ENCODE measurements at places on chromosomes 6 and 20.

- DNase-seq, result no peak
Measured at GRCh38 chr6:31945507-31946369, at the start of gene CFB. TSS of gene CFB (plus strand) at chr6:31946095. CDS start at chr6:31946222, 127 bp downstream.

GRCh38 chr6:9646342-9647070, 768.4 kb downstream of the TFAP2A start:
- no peak for DNase-seq

- no peak for DNase-seq
Measured at GRCh38 chr6:100176311-100176950, 182.4 kb upstream of the MCHR2 start.

DNA sequence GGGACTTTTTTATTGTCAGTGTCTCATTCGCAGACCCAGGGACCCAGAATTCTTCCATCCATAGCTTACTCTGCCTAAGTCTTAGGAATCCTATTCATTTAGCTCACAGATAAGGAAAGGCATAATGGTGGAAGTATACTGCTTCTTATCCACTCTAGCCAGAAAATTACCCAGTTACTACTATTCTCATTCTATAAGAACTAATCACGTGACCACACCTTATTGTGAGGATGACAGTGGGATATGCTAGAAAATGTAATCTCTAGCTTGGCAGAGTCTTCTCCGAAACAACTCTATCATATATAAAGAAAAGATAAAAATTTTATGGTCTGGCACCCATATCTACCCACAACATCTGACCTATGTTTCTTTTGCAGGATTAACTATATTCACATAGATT, 21.2 kb downstream of the TFAP2D start:
- no peak for DNase-seq

DNA sequence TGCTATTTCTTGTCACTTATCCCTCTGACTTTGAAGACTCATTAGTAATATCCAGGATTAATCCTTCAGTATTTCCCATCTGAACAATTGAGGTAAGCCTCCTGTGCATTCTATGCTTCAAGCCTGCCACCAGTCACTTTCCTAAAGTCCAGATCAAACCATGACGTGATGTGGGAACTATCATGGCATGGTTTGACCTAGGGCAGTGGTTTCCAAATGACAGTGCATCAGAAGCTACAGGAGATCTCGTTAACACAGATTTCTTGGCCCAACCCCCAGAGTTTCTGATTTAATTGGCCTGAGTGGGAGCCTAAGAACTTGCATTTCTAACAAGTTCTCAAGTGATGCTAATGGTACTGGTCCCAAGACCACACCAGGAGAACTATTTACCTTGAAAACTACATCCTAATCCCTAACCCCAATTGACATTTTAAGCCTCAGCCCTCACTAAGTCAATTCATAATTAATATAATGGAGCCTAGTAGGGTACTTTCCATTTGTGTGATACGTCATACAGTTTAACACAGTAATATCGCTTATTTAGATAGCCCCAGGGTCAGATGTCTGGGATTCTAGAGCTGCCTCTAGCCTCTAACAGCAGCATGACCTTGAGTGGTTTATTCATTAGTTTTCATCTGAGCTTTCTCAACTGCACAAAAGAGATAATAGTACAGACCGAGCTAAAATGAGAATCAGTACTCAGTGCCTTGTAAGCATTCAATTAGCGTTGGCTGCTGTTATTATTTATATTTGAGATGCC, 907.6 kb downstream of the TFAP2A start:
- no peak for DNase-seq

DNA sequence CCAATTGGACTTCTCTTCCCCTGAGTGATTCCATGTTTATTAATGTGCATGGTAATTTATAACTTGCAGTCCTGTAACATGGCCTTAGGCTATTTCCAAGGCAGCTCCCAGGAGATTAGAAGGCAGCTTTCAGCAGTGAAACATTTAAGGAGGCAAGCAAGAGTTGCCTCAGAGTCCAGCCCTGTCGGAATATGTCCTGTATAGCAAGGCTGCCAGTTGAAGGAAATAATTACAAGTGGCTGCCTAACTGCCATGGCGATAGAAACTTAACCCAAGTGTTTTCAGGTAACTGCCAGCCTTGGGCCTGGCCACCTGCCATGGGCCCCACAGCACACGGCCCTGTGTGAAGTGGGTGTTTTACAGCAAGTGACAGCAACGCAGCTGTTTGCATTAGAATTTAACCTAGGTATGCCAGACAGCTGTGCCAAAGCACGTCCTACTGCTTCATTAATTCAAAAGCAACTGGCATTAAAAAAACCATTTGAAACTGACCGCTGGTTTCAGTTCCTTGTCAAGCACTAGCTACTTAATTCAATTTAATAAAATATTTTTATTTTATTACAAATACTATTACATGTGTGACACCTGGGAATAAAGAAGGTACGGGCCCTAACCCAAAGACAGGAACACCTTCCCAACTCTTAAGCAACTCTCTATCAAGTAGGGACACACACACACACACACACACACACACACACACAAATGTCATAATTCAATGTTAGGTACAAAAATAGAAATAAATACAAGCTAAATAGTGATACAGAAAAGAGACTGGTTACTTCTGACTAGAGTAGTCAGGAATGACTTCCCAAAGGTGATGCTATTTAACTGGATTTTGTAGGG, 151.8 kb upstream of the HEY2 start:
- DNase-seq, result no peak

- no peak for DNase-seq
Measured at GRCh38 chr6:144346719-144347447, 61.7 kb downstream of the UTRN start.

GRCh38 chr6:76165471-76166221, 93.2 kb upstream of the IMPG1 start:
- DNase-seq, result no peak

- DNase-seq, result no peak
Measured at GRCh38 chr20:51447097-51447764, 95.3 kb downstream of the NFATC2 start.

- no peak for DNase-seq
Measured at GRCh38 chr6:119065955-119066354, 12.5 kb downstream of the FAM184A start.

DNA sequence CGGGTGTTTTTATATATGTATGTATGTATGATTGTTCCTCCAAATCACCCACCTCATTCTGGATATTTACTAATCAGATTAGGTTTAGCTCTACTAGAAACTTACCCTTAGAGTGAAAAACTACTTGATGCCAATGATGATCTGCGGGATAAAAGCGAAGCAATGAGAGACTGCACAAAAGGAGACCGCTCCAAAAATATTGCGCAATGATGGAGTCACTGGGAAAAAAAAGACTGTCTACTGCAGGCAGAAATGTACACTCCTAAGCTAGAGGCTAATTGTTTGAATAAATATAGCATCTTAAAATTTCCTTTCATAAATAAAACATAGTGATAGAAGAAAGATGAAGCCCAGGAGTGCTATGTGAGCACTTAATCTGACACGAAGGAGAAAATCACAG, 7.3 kb downstream of the RAB32 start:
- DNase-seq, result no peak

- DNase-seq, result no peak
Measured at GRCh38 chr6:124978451-124979293, 16.4 kb downstream of the RNF217 start.

DNA sequence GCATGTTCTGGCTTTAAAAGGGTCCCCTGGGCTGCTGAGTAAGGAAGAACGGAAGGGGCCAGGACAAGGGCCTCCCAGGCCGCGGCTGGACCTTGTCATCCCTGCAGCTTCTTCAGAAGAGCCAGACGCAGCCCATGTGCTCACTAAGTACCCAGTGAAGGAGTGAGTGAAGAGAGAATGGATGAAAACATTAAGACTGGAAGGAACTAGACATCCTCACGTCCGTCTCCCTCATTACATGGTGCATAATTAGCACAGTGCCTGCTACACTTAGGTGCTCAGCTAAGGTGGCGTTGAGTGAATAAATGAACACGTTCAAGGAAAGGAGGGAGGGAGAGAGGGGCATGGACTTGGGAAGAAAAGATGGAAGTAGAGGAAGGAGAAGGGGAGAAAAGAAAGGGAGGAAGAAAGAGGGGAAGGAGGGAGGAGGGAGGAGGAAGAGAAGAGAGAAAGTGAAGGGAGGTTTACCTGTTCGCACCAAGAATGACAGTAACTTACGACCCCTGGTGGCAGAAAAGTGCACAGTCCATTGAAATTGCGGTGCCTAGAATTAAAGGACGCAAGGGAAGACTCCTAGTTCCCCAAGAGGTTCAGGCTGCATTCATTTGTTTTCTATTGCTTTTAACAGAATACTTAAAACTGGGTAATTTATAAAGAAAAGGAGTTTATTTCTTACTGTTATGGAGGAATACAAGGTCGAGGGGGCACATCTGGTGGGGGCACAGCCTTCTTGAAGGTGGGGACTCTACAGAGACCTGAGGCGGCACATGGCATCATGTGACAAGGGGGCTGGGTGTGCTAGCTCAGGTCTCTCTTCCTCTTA, 8.0 kb downstream of the TP53RK start:
- DNase-seq, result peak; percentile 71

- DNase-seq, result no peak
Measured at GRCh38 chr6:167441715-167442206, 116.9 kb downstream of the TTLL2 start.

DNA sequence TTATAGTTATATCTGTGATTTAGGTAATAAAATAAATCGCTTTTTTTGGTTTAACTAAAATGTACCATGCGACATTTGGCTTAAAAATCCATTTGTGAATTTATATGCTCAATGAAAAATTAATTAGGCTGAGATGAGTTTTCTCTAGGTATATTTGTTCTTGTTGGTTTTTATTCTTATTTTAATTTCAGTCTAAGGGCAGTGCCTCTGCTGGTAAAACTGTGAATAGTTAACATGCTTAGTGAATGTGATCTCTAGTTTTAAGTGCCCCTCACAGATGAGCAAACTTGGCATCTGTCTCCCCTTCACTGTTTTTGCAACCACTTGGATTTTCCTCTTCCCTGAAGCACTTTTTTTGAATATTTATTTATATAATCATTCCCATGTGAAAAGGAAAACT, 822.7 kb downstream of the GRIK2 start:
- DNase-seq, result no peak

DNA sequence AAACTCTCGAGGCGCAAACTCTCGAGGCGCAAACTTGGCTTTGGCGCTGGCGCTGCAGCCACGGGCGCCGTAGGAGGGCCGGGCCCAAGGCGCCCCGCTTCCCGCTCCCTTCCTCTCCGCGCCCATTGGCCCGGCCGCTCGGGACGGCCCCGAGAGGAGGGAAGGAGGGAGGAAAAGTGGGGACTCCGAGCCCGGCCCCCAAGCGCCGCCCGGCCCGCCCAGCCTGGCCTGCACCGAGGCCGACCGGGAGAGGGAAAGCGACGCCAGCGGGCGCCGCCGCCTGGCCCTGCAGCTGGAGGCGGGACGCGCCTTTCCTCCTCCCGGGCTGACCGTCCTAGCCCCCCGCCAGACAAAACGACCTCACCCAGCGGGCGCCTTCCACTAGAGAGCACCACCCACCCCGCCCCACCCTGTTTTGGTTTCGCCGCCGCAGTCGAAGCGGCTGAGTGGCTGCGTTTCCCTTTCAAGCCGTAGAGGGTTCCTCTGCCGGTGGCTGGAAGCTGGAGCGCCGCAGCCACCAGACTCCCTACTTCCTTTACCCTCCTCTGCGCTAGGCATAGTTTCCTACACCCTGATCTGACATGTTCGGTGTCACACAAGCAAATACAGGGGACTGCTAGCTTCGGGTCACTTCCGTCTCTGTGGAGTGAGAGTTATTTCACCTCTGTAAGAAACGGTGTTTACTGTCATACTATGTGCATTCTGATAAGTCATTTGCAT, at the start of gene MBOAT1:
MBOAT1 (minus strand) TSS at position 78 of the 720 bp plus-strand sequence. CDS start 235 bp downstream, outside the sequence.
- peak; percentile 65 for DNase-seq

DNA sequence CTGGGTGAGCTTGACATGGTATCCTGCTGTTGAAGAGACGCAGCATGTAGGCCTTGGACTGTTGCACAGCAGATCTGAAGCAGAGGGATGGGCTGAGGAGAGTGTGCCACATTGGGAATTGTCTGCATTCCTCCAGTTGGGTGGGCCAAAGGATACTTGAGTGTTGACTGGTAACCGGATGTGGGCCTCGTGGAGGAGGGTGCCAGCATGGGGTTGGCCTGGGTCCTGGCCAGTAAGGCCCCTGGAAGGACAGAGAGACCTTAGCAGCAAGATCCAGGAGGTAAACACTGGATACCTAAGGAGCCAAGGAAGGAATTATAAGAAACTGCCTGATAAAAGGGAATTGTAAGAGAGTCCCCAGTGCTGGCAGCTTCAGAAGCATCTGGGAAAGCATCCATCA, 76.9 kb downstream of the FIG4 start:
- no peak for DNase-seq

- DNase-seq, result no peak
Measured at GRCh38 chr20:24978513-24978912, 14.0 kb downstream of the APMAP start.

DNA sequence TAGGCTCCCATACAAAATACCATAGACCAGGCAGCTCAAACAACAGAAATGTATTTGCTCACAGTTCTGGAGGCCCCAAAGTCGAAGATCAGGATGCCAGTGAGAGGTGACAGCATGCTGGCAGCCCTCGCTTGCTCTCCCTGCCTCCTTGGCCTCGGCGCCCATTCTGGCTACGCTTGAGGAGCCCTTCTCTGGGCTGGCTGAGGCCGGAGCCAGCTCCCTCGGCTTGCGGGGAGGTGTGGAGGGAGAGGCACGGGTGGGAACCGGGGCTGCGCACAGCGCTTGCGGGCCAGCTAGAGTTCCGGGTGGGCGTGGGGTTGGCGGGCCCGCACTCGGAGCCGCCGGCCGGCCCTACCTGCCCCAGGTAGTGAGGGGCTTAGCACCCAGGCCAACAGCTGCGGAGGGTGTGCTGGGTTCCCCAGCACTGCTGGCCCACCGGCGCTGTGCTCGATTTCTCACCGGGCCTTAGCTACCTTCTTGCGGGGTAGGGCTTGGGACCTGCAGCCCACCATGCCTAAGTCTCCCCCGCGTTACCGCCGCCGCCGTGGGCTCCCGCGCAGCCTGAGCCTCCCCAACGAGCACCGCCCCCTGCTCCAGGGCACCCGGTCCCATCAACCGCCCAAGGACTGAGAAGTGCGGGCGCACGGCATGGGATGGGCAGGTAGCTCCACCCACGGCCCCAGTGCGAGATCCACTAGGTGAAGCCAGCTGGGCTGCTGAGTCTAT, 32.6 kb upstream of the SERPINB9 start:
- DNase-seq, result no peak

DNA sequence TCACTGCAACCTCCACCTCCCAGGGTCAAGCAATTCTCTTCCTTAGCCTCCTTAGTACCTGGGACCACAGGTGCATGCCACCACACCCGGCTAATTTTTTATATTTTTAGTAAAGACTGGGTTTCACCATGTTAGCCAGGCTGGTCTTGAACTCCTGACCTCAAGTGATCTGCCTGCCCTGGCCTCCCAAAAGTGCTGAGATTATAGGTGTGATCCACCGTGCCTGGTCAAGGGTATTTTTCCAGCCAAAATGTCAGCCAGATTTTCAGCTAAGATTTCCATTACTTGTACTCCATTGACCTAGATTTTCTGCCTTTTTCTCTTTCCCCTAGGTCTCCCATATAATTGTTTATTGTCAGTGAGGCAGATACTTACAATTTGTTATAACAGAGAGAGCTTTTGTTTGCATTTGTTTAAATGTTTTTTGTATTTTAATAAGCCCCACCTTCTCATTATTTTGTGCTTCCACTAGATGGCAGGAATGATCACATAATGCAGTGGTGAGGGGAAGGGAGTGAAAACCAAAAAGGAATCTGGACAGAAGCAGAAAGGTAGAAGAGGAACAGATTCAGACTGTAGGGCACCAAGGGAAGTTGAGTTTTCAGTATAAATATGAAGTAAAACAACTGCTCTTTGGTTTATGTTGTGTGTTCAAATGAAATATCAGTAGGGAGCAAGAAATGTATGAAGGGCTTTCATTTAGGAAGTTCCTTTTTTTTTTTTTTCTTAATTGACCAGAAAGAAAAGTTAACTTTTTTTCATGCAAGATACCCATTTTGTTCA, 29.7 kb downstream of the RPF2 start:
- DNase-seq, result no peak

Measured in activated naive CD4-positive, alpha-beta T cell treated with Interleukin-2 at 50 U/mL for 16 hours (primary cell).